CD4-positive, alpha-beta T cell treated with Interleukin-12 subunit alpha and Interleukin-12 subunit beta, for 1 hour (primary cell): ENCODE measurements at places on chromosomes 2 and 18.

DNA sequence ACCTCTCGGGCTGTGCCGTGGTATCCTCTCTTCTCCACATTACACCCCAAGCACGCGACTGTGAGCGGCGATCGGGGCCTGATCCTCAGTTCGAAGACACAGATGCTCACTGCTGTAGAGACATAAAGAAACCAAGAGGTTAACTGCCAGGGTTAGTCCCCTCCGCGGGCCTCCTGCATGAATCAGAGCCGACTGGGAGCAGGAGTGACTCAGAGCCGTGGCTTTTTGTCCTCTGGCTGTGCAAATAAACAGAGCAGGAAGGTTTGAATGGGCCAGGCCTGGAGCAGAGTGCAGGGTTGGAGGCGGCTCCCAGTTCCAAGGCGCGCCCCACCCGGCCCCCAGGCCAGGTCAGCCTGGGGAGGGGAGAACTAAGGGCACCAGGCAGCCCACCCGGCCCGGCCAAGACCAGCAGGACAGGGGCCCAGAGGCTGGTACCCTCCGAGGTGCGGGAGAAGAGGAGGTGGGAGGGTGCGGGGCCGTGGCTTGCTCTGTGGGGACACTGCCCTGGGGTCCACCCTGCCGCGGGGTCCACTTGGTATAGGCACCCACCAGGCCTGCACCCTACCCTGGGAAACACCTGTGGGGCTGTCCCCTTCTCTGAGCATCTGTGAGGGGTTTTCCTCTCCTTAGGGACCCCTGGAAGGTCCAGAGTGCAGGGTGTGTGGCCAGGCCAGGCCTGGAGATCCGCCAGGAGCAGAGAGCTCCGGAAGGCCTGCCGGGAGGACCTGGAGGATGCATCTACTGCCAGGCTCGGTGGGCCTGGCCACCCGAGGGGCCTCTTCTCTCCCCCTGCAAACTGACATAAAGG, 16.5 kb downstream of the TWIST2 start:
- no peak for DNase-seq

DNA sequence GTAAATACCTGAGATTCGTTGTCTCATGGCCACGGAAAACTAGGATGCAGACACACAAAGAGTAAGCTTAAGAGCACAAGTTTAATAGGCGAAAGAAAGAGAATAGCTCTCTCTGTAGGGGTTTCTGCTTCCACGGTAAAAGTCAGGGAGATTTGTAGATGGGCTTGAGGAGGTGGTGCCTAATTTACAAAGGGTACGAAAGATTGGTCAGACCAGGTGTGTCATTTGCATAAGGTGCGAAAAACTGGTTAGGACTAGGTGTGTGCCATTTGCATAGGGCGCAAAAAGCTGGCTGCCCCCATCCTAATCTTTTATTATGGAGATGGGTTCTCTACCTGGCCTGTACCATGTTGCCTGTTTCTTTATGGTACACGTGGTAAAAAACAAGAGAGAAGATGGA, 170.5 kb upstream of the DOK6 start:
- no peak for DNase-seq

- DNase-seq: no peak
Measured at GRCh38 chr18:62777814-62778213, 62.5 kb downstream of the PHLPP1 start.

DNA sequence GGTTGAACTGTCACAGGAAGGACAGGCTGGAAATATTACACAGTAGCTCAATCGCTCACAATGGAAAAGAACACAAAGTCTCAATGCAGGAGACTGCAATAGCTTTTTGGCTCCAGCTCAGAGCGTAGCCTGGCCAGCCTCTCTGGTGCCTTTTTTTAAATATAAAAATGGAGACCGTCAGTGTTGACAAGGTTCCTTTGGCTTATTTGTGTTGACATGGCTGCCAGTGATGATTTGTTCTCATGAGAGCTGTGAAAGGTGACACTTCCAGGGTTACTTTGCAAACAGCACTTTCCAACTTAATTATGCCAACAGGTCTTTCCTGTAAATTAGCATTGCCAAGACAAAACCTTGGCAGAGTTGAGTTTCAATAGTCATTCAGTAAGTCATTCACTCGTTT, 70.8 kb downstream of the KCNE4 start:
- no peak for DNase-seq

- DNase-seq: no peak
Measured at GRCh38 chr2:66582987-66583880, 148.3 kb downstream of the MEIS1 start.

DNA sequence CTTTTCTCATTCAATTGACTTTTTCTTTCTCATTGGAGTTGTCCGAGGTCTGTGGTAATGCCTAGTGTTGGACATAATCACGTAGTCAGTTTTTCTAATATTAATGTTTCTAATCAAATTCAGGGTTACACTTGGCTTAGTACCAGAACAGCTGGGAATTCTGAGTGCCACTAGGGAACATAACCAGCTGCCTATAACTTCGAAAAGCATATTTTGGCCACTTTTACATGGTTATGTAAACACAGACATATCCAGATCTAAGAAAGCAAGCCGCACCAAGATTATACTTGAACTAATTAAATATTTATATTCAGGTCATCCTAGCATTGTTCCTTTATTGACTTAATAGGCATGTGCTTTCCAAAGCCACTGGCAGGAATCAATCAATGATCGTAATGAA, 91.1 kb upstream of the ARHGAP28 start:
- no peak for DNase-seq

DNA sequence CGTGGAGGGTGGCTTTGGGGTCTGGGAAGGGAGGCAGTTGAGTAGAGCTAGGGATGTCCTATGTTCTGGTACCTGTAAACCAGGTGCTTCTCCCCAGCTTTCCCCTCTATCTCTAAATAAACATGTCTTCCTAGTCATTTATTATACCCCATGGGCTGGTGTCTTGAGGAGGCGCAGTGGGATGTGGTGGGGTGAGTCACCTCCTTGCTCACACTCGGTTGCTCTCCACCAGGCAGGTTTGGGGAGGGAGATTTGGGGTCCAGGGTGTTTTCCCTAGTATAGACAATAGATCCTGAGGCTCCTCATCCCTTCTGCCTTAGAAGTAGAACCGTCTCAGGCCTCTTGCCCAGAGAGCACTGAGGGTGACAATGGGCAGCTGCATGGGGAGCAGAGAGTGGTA, 5.1 kb downstream of the PSD4 start:
- DNase-seq: no peak

DNA sequence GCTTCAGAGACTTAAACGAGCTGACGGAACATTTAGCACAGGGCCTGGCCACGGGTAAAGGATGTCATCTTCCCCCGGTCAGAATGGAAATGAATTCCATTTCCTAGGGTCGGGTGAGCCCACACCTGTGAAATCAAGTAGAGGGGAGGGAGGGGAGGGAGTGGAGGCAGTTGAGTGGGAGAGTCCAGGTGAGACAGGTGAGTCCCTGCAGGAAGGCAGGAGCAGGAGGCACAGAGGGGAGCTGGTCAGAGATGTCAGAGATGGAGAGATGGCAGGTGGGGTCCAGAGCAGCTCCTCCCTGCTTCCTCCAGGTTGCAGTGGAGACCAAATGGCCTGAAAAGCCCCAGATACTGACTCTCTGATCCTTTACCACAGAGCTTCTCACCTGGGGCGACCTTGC, 55.2 kb downstream of the SH3BP4 start:
- DNase-seq: no peak

DNA sequence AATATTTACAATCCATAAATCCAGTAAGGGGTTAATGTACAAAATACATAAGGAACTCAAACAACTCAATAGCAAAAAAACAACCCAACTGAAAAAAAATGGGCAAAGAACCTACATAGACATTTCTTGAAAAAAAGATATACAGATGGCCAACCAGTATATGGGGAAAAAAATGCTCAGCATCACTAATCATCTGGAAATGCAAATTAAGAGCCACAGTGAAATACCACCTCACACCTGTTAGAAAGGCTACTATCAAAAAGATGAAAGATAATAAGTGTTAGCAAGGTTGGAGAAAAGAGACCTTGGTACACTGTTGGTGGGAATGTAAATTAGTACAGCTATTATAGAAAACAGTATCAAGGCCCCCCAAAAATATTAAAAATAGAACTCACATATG, 14.6 kb downstream of the AP1S3 start:
- DNase-seq: no peak

- DNase-seq: peak; percentile 26
Measured at GRCh38 chr2:178191004-178191508, 3.3 kb upstream of the OSBPL6 start.

GRCh38 chr2:11446733-11447248, 19.2 kb downstream of the E2F6 start:
- DNase-seq: peak; percentile 66

- no peak for DNase-seq
Measured at GRCh38 chr18:11751341-11752115, 62.5 kb downstream of the GNAL start.

- no peak for DNase-seq
Measured at GRCh38 chr2:4732560-4732959, 959.6 kb upstream of the SOX11 start.

DNA sequence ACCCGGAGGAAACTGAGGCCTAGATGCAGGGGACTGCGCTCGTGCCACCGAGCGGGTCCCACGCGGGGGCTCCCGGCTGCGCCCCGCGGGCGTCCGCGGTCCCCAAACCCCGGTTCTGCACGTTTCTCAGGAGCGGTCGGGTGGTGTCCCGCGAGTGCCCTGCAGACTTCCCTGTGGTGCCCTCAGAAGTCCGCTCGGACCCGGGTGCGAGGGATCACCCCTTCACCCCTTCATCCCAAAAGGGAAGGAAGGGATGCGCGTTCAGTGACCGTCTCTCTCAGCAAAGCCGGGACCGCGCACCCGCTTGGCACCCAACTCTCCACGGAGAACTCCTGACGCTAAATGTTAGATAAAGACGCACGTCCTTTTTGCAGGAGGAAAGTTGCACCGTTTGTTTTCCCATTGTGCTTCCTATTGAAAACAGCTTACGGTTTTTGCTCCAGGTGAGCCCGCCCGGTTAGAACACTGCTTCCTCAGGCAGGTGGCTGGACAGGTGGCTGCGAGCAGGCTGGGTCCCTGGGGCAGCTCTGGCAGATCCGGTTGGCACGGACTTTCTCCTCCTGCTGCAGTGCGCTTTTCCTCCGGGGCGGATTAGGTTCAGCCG, 779 bp downstream of the DGKD start:
- no peak for DNase-seq

DNA sequence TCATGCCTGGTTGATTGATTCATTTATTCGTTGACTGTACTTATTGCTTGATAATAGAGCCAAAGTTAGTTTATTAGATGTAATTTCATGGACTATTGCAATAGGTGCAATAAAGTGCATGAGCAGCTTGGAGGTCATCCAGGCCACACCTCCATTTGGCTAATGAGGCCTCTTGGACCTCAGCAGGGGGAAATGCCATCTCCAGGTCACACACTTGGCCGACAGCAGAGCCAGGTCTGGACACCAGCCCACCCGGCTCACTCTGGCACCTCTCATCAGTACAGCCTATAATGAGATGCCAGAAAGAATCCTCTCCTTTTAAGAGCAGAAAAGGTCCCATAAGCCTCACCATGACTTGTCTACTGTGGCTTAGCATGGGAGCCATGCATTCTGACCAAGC, 71.2 kb upstream of the AFF3 start:
- DNase-seq: no peak

GRCh38 chr2:241925277-241925676, 55.7 kb downstream of the RTP5 start:
- DNase-seq: no peak

DNA sequence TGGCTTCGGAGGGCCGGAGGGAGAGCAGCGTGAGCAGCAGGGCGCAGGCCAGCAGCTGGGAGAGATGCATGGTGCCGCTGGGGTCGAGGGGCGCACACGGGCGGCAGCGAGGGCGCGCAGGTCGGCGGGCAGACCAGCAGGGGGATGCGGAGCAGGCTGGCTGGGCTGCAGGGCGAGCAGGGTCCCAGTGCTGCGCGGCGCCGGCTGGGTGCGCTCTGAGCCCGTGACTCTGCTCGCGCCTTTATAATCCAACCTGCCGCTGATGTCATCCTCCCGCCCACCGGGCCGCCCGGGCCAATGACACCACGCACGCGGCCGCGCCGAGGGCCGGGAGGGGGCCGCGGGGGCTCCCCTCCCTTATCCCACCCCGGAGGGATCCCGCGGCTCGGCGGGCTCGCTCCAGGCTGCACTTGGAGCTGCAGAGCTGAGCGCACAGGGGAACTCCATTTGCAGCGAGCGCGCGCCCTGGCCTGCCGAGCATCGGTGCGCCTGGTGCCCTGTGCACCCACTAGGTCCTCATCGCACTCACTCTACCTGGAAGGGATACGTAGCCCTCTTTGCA, at the start of gene NPPC:
Gene NPPC, minus strand, starts transcription at position 217 of the 562 bp plus-strand sequence. Its CDS starts 147 bp downstream, at position 70.
- peak; percentile 36 for DNase-seq

DNA sequence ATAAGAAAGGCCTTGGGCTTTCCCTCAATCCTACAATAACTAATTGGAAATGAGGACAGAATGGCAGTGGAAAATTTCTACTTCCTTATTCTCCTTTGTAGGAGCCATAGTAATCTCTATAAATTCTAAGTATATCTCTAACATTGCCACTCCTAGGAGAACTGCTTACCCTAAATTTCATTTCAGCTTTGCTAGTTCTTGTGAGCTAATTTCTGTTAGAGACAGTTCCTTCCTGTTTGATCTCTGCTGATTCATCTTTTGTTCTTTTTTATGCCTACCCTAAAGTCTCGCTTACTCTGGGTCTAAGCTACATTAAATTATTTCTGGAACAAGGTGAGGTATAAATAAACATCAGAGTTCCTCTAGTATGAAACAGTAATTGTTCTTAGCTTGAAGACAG, 25.7 kb downstream of the ABHD3 start:
- no peak for DNase-seq

DNA sequence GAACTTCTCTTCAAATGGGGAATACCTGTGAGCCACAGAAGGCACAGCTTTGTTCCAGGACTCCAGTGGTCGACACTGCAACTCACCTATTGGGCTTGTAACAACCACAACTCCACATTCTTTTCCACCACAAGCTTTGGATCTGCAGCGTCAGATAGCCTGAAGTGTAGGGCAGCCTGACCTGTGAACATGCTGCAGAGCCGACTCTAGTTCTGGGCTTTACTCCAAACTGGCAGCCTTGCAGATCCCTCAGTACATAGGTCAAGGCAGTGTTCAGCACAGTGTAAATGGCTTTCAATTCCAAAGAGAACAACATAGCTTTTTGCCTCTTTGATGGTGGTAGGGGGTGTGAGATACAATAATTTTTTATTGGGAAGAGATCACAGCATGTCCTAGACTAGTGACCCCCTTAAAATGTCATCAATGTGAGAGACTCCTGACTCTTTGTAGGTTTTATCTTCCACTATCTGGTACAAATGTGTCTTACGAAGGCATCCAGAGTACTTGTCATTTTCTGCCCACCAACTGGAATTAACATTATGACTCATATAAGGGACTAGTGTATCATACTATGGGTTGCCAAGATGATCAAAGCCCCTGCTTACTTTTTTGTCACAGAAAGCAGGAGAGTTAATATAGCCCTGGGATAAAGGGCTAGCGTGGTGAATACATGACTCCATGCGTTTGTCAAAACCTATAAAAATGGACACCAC, 149.8 kb downstream of the COPS8 start:
- no peak for DNase-seq

DNA sequence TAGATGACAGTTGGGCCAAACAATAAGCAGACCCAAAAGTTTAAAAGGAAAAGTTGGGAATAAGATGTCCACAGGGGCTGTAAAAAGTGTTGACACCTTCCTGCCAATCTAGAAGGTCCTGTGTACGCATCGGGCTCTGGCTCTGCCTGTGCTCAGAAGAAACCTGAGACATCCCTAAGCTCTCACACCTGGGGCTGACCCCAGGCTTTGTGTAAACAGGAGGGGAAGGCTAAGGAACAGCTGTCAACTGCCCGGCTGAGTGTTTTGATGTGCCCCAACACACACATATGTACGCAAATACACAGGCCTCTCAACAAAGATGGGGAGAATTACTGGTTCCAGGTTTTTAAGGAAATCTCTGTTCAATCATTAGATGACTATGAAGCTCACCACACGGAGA, 59.5 kb downstream of the TMEM131 start:
- DNase-seq: no peak

- peak; percentile 14 for DNase-seq
Measured at GRCh38 chr2:26086155-26086637, 52.3 kb downstream of the RAB10 start.
